ENCODE measurements at places on chromosomes 1 and 21. TPM values are rescaled to one million over a fixed set of nuclear protein-coding genes. Genes with fewer than 3 reads are reported as not detected.
A peak's percentile ranks its signal among the peaks of the same experiment; 100 is the strongest.

Gene NR5A2
- not detected for total RNA-seq

Gene SERINC2
- not detected for total RNA-seq

DNA sequence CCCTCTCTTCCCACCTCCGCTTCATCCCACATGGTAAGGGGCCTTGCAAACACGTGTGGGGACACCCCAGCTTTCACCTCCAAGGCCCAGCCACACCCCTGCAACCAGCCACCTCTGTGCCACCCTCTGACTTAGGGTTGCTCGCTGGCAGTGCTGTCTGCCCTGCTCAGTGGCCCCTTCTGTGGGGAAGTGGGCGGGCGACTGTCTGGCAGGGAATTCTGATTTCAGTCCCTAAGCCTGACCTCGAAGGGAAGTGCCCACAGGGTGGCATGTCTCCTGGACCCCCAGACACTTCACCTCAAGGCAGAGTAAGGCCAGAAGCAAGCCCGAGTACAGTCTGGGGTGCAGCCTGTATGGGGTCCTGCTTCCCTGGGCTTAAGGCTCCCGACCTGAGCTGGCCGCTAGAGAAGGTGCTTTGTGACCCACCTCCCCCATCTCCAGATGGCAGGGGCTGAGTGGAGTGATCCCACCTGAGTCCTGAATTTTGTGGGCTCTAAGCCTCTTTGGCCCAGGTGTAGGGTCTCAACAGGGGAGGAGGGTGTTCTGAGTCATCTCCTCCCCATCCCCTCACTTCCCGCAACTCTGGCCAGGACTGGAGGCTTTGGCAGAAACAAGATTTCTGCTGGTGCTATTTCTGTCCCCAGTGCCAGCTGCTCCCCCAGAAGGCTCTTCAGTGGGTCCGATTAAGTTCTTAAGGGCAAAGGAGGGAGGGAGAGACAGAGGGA is 7.0 kb downstream of the RD3 start:
- no peak for DNase-seq

- DNase-seq, result no peak
These were observed 19.8 kb downstream of the SPOCD1 start for GRCh38 chr1:31795801-31796621.

Gene ZNF683
- 2.4 TPM for total RNA-seq

Gene ADGRB2
- total RNA-seq, result 0.18 TPM

DNA sequence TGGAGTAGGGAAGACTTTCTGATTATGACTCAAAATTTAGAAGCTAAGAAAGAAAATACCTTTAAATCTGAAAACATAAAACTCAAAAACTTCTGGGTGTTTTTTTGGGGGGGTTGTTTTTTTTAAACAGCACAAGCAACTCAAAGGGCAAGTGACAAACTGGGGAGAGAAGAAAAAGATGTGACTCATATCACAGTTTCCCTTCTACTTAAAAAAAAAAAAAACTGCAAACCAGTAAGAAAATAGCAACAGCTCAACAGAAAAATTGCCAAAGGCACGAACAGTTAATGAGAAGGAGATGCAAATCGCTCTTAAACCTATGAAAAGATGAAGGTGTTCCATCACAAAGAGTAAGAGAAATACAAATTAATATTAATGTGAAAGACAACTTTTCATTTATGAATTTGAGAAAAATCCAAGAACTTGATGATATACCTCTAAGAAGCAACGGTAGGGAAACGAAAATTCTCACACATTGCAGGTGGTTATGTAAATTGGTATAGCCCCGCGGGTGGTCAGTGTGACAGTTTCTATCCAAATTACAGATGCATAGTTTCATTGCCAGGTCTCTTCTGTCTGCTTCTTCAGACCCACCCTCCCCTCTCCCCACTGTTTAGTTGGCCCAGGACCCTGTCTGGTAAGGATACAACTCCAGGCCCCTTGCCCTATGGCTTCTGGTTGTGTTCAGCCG is 9.0 kb downstream of the IFNAR2 start:
- DNase-seq, result no peak

Gene MAP1LC3C
- total RNA-seq, result not detected

DNA sequence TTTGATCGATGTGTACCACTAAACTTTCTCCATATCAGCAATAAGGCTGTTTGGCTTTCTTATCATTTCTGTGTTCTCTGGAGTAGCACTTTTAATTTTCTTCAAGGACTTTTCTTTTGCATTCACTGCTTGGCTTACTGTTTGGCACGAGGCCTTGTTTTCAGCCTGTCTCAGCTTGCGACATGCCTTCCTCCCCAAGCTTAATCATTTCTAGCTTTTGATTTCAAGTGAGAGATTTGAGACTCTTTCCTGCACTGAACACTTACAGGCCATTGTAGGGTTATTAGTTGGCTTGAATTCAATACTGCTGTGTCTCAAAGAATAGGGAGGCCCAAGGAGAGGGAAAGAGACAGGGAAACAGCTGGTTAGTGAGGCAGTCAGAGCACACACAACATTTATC is 120.6 kb upstream of the KCND3 start:
- no peak for DNase-seq

Gene KRTAP21-1
- total RNA-seq, result not detected

Gene PAQR6
- total RNA-seq, result 2.8 TPM

Gene RHBDL2
- not detected for total RNA-seq

Gene NPPB
- total RNA-seq, result not detected

Gene NGF
- not detected for total RNA-seq

DNA sequence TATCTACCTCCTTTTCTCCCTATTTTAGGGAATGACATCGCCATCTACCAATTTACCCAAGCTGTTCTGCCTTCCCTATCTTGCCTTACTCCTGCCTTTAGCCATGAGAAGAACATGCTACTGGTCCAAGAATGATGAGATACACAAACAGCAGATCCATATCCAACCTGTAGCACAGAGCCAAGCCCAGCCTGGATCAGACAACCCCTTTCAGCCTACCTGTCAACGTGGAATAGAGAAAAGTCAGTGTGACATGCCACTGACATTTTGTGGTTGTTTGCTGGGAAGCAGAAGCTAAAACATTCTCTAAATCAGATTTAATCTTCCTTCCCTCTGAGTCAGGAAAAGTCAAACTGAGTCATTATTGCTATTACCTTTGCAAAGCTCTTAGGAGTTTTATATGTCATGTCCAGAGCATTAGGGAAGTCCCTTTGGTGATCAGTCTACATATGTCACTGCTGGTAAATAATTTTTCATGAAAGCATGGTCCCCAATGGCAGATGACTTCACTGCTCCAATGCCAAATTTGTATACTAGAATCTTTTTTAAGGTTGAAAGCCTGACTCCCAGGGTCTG is 143.1 kb downstream of the TPR start:
- DNase-seq, result no peak

Gene SGIP1
- not detected for total RNA-seq

DNA sequence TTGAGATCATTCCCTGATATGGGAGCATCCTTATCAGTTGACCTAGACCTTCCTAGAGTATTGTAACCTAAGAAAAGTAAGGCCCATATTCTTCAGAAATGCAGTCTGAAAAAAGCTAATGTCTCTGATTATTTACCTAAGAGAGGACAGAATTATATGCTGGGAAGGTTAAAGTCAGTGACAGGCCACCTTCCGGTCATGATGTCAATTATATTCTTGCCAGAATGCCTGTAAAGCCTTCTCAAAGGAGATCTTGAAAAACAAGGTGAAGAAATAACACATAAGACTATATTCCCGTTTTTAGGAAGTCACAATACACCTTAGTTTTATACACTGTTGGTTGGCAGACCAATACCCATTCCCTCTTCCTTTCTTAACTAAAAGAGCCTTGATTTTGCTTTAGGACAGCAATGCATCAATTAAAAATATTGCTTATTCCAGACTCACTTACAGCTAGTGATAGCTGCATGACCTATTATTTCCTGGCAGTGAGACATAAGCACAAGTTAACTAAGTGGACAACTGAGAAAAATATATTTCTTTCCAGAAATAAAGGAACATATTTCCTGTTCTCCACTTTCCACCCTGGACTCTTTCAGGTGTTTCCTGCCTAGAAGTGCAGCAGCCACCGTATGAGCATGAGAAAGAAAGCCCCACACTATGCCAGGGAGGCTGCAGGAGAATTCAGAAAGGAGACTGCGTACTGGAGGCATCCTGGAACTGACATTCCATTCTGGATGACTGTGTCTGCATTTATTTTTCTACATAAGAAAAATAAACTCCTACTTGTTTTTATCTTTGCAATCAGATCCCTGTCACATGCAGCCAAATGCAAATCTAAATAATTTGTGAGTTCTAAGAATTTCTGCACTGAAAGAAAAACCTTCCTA is 332.9 kb upstream of the PTBP2 start:
- no peak for DNase-seq

GRCh38 chr1:92663775-92664174 is 121.1 kb downstream of the EVI5 start:
- DNase-seq, result no peak

Gene TMEM269
- 1.0 TPM for total RNA-seq

- DNase-seq, result peak; percentile 41
These were observed 5.6 kb upstream of the KCNA10 start for GRCh38 chr1:110524311-110525248.

Gene TCP10L
- 0.42 TPM for total RNA-seq

GRCh38 chr1:88742531-88742930 is 58.5 kb downstream of the PKN2 start:
- DNase-seq, result no peak

Gene NPL
- 7.7 TPM for total RNA-seq

- no peak for DNase-seq
These were observed 685.4 kb downstream of the PTPRU start for GRCh38 chr1:29921741-29922140.

Gene NPPA
- not detected for total RNA-seq

Gene SPATA21
- total RNA-seq, result not detected

- DNase-seq, result no peak
These were observed 2.5 kb downstream of the SDC3 start for GRCh38 chr1:30905916-30906620.

DNA sequence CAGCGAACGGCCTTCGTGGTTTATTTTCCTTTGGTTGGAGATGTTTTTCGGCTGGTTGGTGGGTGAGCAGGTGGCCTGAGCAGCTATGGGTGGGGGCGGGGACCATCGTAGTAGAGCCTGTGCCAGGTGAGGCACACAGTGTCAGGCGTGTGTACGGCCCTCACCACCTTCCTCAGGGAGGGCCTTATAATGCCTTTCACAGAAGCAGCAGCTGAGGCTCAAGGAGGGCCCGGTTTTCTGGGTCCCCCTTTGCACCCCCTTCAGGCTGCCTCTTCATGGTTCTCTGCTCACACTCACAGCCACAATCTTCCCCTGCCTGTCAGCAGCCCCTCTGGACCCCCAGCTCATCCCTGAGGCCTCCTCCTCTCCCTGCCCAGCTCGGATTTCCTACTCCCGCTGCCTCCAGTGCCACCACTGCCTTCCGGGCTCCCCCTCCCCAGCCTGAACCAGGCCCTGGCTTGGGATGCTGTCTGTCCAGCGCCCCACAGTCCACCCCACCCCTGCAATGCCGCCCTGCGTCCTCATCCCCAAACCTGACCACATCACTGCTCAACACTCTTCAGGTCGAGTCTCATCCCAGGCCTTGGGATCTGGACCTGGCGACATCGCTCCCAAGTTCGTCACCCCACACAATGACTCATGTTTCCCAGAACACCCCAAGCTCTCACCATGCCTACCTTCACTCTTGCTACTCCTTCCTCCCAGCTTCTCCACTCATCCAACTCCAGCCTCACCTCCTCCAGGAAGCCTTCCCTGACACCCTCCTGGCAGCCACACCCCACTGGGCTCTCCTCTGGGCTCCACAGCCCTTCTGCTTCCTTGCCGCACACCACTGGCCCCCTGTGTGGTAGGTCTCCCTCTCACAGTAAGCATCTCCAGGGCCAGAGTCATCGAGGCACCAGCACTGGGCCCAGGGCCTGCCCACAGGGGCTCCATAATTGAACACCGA is 53.9 kb downstream of the DMRTB1 start:
- no peak for DNase-seq

DNA sequence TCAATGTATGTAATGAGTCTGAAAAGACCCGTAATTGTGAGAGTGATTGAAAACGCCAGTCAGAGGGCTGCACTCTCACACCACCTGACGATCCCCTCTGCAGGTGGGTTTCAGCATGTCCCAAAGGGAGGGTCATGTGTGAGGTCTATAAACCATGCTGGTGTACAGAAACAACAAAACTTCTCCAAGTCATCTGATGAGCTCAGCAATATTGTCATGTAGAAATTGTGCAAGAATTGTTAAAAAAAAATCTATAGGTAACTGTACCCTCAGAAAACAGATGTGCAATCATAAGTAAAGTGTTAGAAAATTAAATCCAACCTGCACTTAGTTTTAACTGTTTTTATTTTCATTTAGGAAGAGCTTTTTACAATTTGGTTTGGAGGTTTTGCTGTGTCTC is 152.5 kb downstream of the PCBP3 start:
- DNase-seq, result no peak

DNA sequence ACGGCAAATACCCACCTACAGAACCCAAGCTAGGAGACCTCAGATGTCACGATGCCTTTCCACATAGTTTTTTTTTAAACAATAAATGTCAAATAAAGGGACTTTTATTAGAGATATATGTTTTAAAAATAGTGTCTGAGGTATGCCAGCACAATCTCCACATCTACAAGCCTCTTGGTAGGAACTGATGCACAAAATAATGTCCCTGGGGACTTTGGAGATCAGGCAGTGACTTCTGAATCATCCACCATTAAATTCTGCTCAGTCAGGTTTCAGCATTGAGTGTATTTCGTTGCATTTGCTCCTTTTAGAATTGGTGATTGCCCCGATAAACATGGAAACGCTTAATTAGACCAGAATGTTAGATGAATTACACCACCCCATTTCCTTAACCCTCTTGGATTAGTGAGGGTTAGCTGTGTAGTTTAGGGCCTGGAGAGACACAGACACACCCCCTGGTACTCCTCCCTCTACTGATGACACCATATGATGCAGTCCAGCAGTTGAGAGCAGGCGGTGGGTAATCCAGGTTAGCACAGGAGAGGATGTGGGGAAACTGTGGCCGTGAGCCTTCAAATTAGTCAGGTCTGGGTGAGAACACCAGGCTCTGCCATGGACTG is 33.6 kb downstream of the LGR6 start:
- DNase-seq, result no peak

GRCh38 chr1:112529301-112529700 is 20.5 kb downstream of the WNT2B start:
- no peak for DNase-seq

DNA sequence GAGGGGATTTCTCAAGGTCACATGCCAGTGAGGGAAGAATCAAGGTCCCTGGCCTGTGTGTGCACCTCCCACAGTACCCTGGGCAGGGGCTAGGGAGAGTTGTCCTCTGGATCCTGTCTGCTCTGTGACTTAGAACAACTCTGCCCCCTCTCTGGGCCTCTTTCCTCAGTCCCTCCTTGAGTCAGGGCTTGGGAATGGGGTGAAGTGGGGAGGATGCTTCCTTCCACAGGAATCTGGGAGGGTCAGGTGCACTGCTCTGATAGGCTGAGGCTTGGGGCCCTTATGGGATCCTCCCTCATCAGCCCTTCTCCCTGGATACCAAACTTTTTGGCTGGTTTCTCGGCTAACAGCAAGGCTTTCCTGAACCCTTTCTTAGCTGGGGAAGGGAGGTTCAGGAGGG is 2.5 kb downstream of the TRNP1 start:
- no peak for DNase-seq

GRCh38 chr1:64493831-64494230 is 23.9 kb downstream of the CACHD1 start:
- no peak for DNase-seq

GRCh38 chr1:26009796-26010447 is 11.7 kb upstream of the EXTL1 start:
- no peak for DNase-seq

Measured in naive thymus-derived CD8-positive, alpha-beta T cell (primary cell).